Activated naive CD4-positive, alpha-beta T cell treated with anti-CD3 and anti-CD28 coated beads for 36 hours (primary cell): ENCODE measurements at places on chromosomes 2 and 18. TPM values are rescaled to one million over a fixed set of nuclear protein-coding genes. Genes with fewer than 3 reads are reported as not detected.
A peak's percentile ranks its signal among the peaks of the same experiment; 100 is the strongest.

- H3K27ac ChIP-seq = no peak overlapping the region
- no peaks in the 10 kb centered on the region for H3K36me3 ChIP-seq
- no peak overlapping the region for H3K4me3 ChIP-seq
- no peak for DNase-seq
Observed at GRCh38 chr2:1553671-1554295, 140.5 kb downstream of the TPO start.

Gene EFEMP1
- not detected for total RNA-seq

- no peak overlapping the region for H3K4me3 ChIP-seq
- peaks cover 22% of the 10 kb centered on the region for H3K4me1 ChIP-seq
- H3K27me3 ChIP-seq = no peaks in the 10 kb centered on the region
- H3K36me3 ChIP-seq = peaks cover 10% of the 10 kb centered on the region
- no peak overlapping the region for H3K27ac ChIP-seq
Observed at GRCh38 chr2:171959998-171960397, 37.7 kb downstream of the HAT1 start.

DNA sequence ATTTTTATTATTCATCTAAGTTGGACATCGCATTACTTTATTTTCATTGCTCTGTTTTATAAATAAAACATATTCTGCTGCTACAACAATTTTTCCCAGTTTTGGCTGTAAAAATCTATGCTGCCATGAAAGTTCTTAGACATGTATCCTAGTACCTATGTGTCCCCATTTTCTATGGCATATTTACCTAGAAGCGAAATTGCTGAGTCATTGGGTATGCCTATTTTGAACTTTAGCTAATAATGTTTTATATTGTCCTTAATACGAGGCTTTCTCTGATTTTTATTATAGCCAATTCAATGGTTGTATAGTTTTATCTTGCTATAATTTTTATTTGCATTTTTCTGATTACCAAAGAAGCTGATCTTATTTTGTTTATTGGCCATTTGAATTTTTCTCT is 110.5 kb upstream of the DPP10 start:
- peaks cover 15% of the 10 kb centered on the region for H3K27me3 ChIP-seq
- DNase-seq = no peak
- H3K4me1 ChIP-seq = no peaks in the 10 kb centered on the region
- H3K36me3 ChIP-seq = no peaks in the 10 kb centered on the region
- no peak overlapping the region for H3K4me3 ChIP-seq

Gene GATA6
- not detected for total RNA-seq

GRCh38 chr2:179255129-179255528 is 9.5 kb downstream of the SESTD1 start:
- H3K27me3 ChIP-seq = peaks cover 4% of the 10 kb centered on the region
- DNase-seq = no peak
- H3K4me1 ChIP-seq = peaks cover 33% of the 10 kb centered on the region

- H3K36me3 ChIP-seq = peaks cover 2% of the 10 kb centered on the region
- no peak overlapping the region for H3K27ac ChIP-seq
- H3K27me3 ChIP-seq = no peaks in the 10 kb centered on the region
- peaks cover 5% of the 10 kb centered on the region for H3K4me1 ChIP-seq
- no peak for DNase-seq
Observed at GRCh38 chr2:70684846-70685622, 83.0 kb downstream of the ADD2 start.

- peaks cover 10% of the 10 kb centered on the region for H3K27me3 ChIP-seq
- no peaks in the 10 kb centered on the region for H3K4me1 ChIP-seq
- no peaks in the 10 kb centered on the region for H3K36me3 ChIP-seq
- no peak overlapping the region for H3K27ac ChIP-seq
Observed at GRCh38 chr2:7333189-7333765, 416.1 kb downstream of the RNF144A start.

Gene ZNF514
- 9.1 TPM for total RNA-seq

- no peak overlapping the region for H3K4me3 ChIP-seq
- H3K27me3 ChIP-seq = peaks cover 2% of the 10 kb centered on the region
- H3K27ac ChIP-seq = no peak overlapping the region
- no peaks in the 10 kb centered on the region for H3K4me1 ChIP-seq
Observed at GRCh38 chr2:35803126-35803525, 552.5 kb upstream of the CRIM1 start.

Gene SRSF7
- total RNA-seq = 212 TPM

DNA sequence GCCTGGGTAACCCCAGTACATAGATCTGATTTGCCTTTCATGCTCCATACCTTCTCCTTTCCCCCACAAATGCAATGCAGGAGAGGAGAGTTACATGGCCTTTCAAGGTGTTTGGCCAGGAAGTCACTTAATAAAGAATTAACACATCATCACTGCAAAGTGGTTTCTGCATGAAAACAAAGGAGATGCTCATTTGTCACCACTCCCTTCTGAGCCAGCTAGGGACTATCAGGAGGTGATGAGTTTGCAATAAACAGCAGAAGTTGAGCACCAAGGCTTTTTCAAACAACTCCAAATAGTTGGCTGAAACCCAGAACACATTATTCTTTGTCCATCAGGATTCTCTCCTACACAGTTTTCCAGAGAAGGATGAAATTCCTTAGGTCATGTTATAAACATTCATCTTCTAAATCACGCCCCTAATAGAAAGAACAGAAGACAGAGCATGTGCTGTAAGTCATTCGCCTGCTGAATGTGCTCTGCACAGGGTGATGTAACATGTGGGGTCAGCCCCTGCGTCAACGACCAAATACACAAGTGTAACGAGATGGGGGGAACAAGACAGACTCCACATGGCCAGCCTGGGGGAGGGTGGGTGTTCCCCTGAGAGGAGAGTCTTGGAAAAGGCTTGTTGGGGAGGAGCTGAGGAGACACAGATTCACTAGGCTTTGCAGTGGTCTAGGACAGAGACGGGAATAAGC is 87.3 kb upstream of the RMDN2 start:
- no peak overlapping the region for H3K27ac ChIP-seq
- H3K36me3 ChIP-seq = no peaks in the 10 kb centered on the region

Gene AGXT
- not detected for total RNA-seq

Gene FAM110C
- 0.10 TPM for total RNA-seq

GRCh38 chr2:159850789-159851188 is 52.8 kb upstream of the CD302 start:
- H3K4me1 ChIP-seq = no peaks in the 10 kb centered on the region
- H3K36me3 ChIP-seq = peaks cover 45% of the 10 kb centered on the region
- DNase-seq = no peak

Gene RAB27B
- 0.52 TPM for total RNA-seq

Gene PCARE
- total RNA-seq = not detected

DNA sequence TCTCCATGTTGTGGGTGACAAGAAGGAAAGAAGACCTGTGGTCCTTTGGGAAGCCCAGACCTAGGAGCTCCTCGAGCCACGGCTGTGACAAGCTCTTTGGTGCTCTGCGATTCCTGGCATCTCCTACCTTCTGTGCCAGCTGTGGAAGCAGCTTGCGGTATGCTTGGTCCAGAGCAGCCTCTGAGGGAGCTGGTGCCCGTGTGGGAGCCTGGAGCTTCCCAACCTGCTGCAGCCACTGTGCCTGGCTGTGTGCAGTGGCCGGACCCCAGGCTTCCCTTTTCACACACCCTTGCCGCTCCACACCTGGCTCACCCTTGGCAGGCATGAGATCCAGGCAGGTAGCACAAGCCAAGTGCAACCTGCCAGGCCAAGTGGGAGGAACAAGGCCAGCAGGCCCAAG is 1328.6 kb upstream of the SLC39A10 start:
- DNase-seq = no peak
- H3K27ac ChIP-seq = no peak overlapping the region
- no peaks in the 10 kb centered on the region for H3K27me3 ChIP-seq
- no peaks in the 10 kb centered on the region for H3K4me1 ChIP-seq

Gene ETAA1
- total RNA-seq = 14.0 TPM

- no peak overlapping the region for H3K27ac ChIP-seq
- no peak overlapping the region for H3K4me3 ChIP-seq
- no peaks in the 10 kb centered on the region for H3K36me3 ChIP-seq
- H3K27me3 ChIP-seq = peaks cover 3% of the 10 kb centered on the region
- H3K4me1 ChIP-seq = peaks cover 4% of the 10 kb centered on the region
- no peak for DNase-seq
Observed at GRCh38 chr18:58100154-58100553, 56.1 kb downstream of the NEDD4L start.

Gene EGR4
- total RNA-seq = 0.07 TPM

DNA sequence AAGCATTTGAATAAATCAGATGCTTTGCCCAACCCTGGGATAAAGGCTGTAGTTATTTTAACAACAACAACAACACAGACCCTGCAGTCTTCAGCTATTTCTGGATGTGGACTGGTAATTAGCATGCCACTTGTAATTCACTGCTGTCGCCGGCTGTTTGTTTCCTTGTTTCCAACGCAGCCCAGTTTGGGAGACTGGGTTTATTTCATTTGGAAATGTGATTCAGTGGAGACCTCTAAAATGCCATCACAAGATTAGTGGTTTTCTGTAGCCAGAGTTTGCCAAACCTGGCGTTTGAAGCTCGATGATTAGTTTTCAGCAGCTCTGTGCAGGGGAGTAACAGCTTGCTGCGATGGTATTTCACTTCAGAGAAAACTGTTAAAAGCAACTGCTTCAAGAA is 83.5 kb downstream of the LDLRAD4 start:
- no peak overlapping the region for H3K4me3 ChIP-seq
- H3K4me1 ChIP-seq = peaks cover 9% of the 10 kb centered on the region
- DNase-seq = no peak
- H3K27ac ChIP-seq = no peak overlapping the region
- no peaks in the 10 kb centered on the region for H3K36me3 ChIP-seq

- DNase-seq = no peak
- peaks cover 66% of the 10 kb centered on the region for H3K4me1 ChIP-seq
- no peaks in the 10 kb centered on the region for H3K27me3 ChIP-seq
- peaks cover 2% of the 10 kb centered on the region for H3K36me3 ChIP-seq
- H3K4me3 ChIP-seq = no peak overlapping the region
Observed at GRCh38 chr2:159089543-159089942, 121.1 kb downstream of the TANC1 start.

GRCh38 chr2:232903989-232904388 is 33.9 kb downstream of the SNORC start:
- no peaks in the 10 kb centered on the region for H3K36me3 ChIP-seq
- H3K27me3 ChIP-seq = peaks cover 3% of the 10 kb centered on the region
- H3K4me1 ChIP-seq = no peaks in the 10 kb centered on the region
- no peak overlapping the region for H3K4me3 ChIP-seq
- DNase-seq = no peak
- H3K27ac ChIP-seq = no peak overlapping the region

- H3K4me3 ChIP-seq = no peak overlapping the region
- H3K4me1 ChIP-seq = no peaks in the 10 kb centered on the region
- no peaks in the 10 kb centered on the region for H3K36me3 ChIP-seq
- no peaks in the 10 kb centered on the region for H3K27me3 ChIP-seq
- no peak for DNase-seq
Observed at GRCh38 chr2:120892967-120893667, 157.4 kb downstream of the GLI2 start.

Gene DDX1
- 64.1 TPM for total RNA-seq

DNA sequence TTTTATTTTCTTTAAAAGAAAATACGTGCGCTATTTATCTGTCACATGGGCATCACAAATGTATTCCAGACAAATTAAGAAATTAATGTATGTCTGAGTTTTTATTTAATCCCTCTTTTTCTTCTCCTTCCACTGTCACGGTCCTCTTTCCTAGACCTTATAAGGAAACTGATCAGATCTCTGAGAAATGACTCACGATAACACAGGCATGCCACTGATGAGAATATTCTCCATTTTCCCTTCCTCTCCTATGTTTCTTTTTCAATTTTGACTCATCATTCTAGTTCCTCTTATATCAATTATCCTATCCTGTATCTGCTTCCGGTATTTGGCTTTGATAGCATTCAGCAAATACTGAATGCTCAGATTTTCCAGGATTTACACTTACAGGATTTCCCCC is 121.8 kb downstream of the DSC3 start:
- no peak for DNase-seq
- no peak overlapping the region for H3K27ac ChIP-seq
- H3K4me3 ChIP-seq = no peak overlapping the region

- H3K36me3 ChIP-seq = no peaks in the 10 kb centered on the region
- no peaks in the 10 kb centered on the region for H3K4me1 ChIP-seq
- H3K27me3 ChIP-seq = peaks cover 15% of the 10 kb centered on the region
- no peak overlapping the region for H3K4me3 ChIP-seq
- no peak for DNase-seq
Observed at GRCh38 chr2:9226458-9227380, 20.1 kb downstream of the ASAP2 start.

GRCh38 chr2:180652794-180653193 is 327.6 kb upstream of the UBE2E3 start:
- H3K27me3 ChIP-seq = no peaks in the 10 kb centered on the region
- DNase-seq = no peak
- no peaks in the 10 kb centered on the region for H3K36me3 ChIP-seq
- no peak overlapping the region for H3K27ac ChIP-seq
- no peak overlapping the region for H3K4me3 ChIP-seq

DNA sequence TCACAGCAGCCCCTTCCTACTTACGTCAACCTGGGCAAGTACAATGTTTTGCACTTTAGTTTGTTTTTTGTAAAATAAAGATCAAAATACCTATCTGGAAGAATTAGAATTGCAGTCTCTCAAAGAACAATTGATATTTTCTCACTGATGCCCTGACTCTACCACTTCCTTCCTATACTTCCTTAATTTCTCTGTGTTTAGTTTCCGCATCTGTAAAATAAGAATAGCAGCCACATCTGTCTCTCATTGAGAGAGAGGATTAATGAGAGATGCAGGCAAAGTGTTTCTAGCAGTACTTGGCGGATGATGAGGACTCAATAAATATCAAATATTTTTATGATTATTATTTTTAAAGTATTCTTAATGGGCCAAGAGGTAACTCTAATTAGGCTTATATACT is 122.6 kb upstream of the PIEZO2 start:
- DNase-seq = no peak
- H3K27ac ChIP-seq = no peak overlapping the region
- H3K4me3 ChIP-seq = no peak overlapping the region

Gene PLA2R1
- not detected for total RNA-seq

GRCh38 chr2:37816036-37816435 is 109.1 kb upstream of the RMDN2 start:
- H3K4me3 ChIP-seq = no peak overlapping the region
- no peaks in the 10 kb centered on the region for H3K27me3 ChIP-seq
- H3K36me3 ChIP-seq = no peaks in the 10 kb centered on the region

GRCh38 chr2:181466661-181467576 is 9.7 kb downstream of the ITGA4 start:
- H3K4me1 ChIP-seq = peaks cover 86% of the 10 kb centered on the region
- peak; percentile 92 for DNase-seq
- peak overlapping the region; percentile 54 for H3K27ac ChIP-seq
- H3K27me3 ChIP-seq = no peaks in the 10 kb centered on the region

GRCh38 chr2:174628528-174629169 is 31.0 kb upstream of the WIPF1 start:
- H3K4me3 ChIP-seq = no peak overlapping the region
- DNase-seq = no peak
- no peaks in the 10 kb centered on the region for H3K27me3 ChIP-seq
- H3K4me1 ChIP-seq = peaks cover 72% of the 10 kb centered on the region

Gene C2orf80
- total RNA-seq = not detected

Gene CDH19
- not detected for total RNA-seq

DNA sequence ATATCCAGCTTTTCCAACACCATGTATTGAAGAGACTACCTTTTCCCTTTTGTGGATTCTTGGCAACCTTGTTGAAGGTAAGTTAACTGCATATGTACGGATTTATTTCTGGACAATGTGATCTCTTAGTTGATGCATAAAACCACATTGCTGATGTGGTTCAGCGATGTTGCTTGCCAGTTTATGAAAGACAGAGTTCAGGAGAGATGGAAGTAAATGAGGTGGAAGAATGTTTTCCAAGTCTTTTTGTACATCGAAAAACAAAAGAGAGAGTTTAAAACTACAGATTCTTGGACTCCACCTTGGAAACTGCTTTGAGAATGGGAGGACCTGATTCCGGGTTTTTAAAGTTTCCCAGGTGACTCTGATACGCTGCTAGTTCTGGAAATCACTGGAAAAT is 43.8 kb downstream of the MOB4 start:
- H3K27me3 ChIP-seq = no peaks in the 10 kb centered on the region
- DNase-seq = no peak
- H3K27ac ChIP-seq = no peak overlapping the region
- no peak overlapping the region for H3K4me3 ChIP-seq
